Stimulated activated CD8-positive, alpha-beta memory T cell treated with anti-CD3 and anti-CD28 coated beads, Interleukin-4, amount 100 ng/mL, for 1 hour (primary cell): ENCODE measurements at places on chromosomes 5 and 9.

DNA sequence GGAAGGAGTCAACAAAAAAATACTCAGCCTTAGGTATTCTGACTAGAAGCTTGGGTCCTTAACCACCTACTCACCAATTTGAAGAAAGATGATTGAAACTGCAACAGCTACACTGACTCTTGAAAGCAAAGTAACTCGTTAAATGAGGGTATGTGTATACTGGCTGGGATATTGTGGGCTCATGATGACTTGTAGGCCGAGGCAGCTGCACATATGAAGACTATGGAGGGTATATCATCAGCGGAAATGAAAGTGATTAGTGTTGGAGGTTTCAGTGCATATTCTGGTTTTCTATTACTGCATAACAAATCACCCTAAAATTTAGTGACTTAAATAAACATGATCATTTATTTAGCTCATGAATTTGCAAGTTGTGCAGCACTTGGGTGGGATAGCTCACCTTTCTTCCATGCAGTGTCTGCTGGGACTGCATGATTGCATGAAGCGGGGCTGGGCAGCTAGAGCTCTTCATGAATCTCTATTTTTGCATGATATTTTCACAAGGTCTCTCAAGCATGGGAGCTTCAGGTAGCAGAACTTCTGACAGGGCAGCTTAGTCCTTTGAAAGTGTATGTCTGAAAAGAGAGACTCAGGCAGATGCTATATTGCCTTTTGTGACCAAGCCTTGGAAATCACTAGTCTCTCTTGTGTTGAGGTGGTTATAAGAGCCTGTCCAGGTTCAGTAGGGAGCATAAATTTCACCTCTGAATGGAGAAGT is 96.1 kb upstream of the CDKN2B start:
- no peak for DNase-seq

DNA sequence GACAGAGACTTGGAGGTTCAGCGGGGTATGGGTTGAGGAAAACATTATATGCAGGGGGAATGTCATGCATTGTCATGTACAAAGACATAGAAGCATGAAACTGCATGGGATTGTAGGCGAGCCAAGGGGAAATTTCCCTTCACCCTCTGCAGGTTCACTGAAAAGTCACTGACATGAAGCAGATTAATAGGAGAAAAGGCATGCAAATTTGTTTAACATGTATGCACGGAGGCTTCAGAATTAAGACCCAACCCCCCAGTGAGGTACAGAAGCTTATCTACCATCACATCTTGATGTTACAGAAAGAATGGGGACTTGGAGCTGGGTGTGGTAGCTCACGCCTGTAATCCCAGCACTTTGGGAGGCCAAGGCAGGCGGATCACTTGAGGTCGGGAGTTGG is 18.5 kb downstream of the NIM1K start:
- DNase-seq, result no peak

- no peak for DNase-seq
Observed at GRCh38 chr9:79567671-79568098, 4.1 kb upstream of the TLE4 start.

DNA sequence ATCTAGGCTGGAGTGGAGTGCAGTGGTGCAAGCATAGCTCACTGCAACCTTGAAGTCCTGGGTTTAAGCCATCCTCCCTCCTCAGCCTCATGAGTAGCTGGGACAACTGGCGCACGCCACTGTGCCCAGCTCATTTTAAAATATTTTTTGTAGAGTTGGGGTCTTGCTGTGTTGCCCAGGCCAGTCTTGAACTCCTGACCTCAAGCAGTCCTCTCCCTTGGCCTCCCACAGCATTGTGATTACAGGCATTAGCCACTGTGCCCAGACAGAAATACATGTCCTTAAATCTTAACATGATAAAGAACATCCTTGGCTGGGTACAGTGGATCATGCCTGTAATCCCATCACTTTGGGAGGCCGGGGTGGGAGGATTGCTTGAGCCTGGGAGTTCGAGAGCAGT is 6.7 kb downstream of the ZNF483 start:
- no peak for DNase-seq

- DNase-seq, result no peak
Observed at GRCh38 chr9:93598647-93599241, 22.4 kb downstream of the PHF2 start.

DNA sequence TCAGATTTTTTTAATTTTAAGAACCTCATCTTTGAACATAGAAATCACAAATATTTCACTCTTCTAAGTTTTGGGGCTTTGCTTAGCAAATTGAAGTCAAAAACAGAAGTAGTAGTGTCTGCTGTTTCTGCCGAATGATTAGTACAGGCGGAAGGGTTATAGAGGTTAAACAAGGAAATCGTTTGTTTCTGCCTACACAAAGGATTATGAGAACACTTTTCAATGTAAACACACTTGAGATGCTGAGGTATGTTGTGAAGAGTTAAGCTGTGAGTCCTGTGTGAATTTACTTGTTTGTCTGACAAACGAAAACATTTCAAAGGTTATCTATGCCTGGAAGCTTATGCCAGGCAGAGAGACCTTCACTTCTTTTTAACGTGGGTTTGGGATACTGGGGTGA is 224.8 kb downstream of the CETN3 start:
- DNase-seq, result no peak

- DNase-seq, result no peak
Observed at GRCh38 chr9:4937446-4937845, 47.6 kb upstream of the JAK2 start.

GRCh38 chr9:81953096-81953495 is 9.8 kb downstream of the SPATA31D3 start:
- no peak for DNase-seq

DNA sequence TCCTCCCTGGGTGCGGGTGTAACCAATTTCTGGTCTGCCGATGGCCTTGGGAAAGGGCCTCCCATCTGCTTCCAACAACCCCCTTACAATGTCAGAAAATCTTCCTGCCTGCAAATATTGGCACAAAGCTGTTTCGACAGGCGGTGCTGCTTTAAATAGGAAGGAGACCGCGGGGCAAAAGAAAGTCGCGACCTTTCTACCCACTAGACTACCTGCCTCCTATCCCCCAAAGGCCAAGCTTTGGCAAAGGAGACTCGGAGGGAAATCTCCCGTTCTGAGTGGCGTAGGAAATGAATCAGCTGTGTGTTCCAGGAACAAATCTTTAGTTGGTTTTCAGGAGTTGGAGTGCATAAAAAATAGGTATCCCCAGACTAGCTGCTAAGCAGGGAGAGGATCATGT is 36.8 kb upstream of the NFIB start:
- DNase-seq, result no peak

GRCh38 chr5:14504816-14505215 is 76.8 kb upstream of the OTULINL start:
- DNase-seq, result no peak

DNA sequence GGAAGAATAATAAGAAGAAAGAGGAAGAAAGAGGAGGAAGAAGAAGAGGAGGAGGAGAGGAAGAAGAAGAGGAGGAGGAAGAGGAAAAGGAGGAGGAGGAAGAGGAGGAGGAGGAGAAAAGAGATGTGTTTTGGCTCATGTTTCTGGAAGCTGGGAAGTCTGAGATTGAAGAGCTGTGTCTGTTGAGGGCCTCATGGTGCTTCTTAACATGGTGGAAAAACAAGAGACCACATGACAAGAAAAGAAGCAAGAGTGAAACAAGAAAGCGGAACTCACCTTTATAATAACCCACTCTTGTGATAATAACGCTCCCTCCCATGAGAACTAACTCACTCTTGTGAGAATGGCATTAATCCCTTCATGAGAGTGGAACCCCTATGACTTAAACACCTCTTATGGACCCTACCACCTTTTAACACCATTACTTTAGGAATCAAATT is 36.1 kb upstream of the RANBP6 start:
- no peak for DNase-seq

GRCh38 chr5:166716856-166717492 is 1574.5 kb upstream of the WWC1 start:
- DNase-seq, result no peak

DNA sequence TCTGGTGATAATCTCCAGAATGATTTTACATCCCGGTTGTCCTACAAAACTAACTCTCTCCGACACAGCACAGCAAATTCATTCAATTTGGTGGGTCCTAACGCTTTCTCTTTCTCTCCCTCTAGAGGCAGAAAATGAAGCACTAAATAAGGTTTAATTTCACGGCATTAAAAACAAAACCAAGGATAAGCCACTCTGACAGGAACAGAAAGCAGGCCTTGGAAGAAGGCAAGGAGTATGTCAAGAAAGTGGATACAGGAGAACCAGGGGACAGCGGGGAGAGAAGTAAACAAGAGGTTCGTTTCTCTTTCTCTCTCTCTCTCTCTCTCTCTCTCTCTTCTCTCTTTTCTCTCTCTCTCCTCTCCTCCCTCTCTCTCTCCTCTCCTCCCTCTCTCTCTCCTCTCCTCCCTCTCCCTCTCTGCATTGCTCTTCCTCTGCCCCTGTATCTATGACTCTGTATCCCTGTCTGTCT is 49.8 kb downstream of the EBF1 start:
- DNase-seq, result no peak

DNA sequence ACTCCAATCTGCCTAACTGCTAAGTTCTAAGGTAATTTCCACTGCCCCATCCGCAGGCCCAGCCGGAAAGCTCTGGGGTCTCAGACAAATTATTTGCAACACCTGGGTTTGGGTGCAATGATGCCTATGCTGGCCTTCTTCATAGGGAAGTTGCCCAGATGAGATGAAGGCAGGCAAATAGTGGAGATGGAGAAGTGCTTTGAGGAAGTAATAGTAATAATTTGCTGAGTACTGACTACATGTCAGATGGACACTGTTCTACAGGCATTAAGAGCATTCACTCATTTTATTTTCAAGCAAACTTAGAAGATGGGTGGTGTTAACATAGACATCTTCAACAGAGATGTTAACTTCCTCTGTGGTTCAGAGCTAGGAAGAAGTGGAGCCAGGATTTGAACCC is 3.8 kb downstream of the PCDH12 start:
- DNase-seq, result no peak

- DNase-seq, result no peak
Observed at GRCh38 chr9:107348836-107349235, 65.8 kb downstream of the RAD23B start.

DNA sequence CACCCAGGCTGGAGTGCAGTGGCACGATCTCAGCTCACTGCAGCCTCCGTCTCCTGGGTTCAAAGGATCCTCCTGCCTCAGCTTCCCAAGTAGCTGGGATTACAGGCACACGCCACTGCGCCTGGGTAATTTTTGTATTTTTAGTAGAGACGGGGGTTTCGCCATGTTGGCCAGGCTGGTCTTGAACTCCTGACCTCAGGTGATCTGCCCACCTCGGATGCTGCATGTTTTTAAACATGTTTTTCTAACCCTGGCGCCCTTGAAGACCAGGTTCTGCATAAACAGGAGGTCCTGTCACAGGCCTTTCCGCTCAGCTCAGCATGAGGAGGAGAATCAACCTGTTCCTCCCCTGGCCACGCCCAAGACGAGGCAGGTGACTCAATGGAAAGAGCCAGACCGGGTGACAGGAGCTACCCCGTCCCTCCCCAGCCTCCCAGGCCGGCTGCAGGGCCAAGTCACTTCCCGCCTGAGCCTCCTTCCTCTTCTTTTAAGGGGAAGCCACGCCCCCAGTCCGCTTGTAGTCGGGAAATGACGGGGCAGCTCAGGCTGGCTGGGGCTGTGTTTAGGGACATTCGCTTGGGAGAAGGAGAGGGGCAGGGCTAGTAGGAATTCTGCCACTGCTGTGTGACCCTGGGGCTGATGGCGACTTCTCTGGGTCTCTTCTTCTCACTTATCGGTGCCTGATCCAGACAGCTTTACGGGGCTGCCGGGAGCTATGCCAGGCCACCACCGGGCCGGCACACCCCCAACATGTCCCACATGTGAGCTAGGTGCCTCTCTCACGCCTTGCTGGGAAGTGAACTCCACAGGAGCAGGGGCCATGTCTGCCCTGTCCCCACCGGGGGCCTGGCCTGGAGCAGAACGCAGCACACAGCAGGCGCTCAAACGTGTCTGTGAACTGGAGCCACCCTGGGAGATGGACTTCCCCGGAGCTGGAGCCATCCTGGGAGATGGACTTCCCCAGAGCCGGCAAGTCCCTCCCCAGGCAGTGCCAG is 6.1 kb downstream of the NOTCH1 start:
- peak; percentile 84 for DNase-seq

DNA sequence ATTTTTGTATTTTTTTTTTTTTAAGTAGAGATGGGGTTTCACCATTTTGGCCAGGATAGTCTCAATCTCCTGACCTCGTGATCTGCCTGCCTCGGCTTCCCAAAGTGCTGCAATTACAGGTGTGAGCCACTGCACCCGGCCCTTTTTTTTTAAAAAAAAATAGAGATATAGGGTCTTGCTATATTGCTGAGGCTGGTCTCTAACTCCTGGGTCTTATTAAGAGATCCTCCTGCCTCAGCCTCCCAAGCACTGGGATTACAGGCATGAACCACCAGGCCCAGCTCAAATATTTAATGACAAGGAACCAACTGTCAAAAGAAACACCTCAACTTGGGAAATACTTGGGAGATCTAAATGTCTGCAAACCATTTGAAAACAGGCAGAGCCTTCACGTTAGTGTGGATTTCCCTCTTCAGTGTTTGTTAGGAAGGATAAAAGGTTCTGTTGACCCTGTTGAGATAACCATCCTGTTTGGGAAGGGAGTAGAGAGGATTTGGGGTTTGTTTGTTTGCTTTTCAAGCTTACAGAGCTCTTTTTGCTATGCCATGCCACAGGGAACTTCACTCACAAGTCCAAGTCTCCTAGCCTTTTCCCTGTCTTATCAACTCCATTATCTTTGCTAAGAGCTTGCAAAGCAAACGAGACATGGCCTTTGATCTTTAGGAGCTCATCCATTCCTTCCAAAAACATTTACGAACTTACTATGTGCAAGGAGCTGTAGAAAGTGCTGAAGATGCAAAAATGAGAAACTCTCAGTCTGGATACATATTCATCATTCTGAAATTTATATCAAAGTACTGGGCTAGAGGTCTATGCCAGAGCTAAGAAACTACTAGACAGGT is 7.5 kb downstream of the FAXDC2 start:
- no peak for DNase-seq

GRCh38 chr5:150181766-150182545 is 7.9 kb upstream of the SLC6A7 start:
- DNase-seq, result no peak

GRCh38 chr9:1979741-1980367 is 35.3 kb upstream of the SMARCA2 start:
- DNase-seq, result no peak

DNA sequence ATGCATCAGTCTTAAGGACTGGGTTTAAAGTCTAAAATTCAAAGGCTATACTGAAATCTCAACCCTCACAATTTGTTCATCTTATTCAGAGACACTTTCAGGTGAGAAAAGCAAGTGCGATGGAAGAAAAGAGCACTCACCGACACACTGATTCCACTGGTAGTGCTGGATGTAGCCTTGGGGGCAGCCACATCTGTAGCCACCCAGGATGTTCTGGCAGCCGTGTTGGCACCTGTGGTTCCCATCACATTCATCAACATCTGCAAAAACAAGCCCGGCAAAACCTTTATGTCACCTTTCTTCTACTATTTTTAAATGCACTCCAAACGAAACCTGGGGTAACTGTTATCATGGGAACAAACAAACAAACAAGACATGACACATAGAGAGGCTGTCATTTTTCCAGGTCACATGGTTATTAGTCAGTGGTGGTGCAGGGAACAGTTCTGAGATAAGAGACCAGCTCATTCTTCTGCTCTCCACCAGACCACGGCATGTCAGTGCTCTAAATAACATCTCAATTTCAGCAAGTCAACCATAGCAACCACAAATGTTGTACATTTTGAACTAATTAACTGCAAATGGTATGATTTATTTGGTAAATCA is 188.4 kb downstream of the SLC12A2 start:
- no peak for DNase-seq

GRCh38 chr5:56054666-56055065 is 59.9 kb upstream of the IL6ST start:
- no peak for DNase-seq
